LoVo (cell line): ENCODE measurements at places on chromosomes 5 and 9.

DNA sequence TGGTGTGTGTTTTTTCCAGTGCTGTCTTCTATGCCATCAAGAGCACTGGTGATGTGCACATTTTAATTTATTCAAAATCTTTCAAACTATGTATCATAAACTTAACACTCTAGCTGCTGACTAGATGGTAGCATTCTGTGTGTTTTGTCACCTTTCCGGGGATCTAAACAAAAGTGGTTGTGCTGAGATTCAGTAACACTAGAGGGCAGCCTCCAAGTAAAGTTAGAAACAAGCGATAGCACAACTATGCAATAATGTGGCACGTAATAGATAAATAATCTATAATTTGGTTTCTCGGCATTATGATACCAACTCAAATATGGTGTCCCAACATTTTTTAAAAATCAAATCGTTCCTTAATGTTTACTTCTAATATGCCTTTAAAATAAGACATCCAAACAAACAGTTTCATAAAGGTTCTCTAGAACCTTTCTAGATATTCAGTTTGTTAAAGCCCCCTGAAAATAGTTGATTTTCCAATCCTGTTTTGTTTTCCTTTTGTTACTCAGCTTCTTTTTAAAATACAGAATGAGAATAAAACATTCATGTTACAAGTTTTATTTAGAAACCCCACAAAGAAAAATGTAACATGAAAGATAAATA is 16.9 kb downstream of the SEMA6A start:
- peak; percentile 42 for DNase-seq

DNA sequence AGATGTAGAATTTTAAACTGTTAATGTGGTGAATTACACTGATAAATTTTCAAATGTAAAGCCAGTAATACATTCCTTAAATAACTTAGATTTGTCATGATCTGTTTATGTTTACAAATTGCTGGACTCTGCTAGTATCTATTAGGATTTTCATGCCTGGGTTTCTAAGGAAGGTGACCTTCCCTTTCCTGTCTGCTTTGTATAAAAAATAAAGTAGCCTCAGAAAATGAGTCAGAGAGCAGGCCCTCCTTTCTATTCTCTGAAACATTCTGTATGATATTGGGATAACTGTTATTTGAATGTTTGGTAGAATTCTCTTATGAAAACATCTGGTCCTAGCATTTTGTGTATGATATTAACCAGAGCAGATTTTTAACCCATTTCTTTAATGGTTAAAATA is 255.3 kb downstream of the SYK start:
- DNase-seq, result no peak

DNA sequence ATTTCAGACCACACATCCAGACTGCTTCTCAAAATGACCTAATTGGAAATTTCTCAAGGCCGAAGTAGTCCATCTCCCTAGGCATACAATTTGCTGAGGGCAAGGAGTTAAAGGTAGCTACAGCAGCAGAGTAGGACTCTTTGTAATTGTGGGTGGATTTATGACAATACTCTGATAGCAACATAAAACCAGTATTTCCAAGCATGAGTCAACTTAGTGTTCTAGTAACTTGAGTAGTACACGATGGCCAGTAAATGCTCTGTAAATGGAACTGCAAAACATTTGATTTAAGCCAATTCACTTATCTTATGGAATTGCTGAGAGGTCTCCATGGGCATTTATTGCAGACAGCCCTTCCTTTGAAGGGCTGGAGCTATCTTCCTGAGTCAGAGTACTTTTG is 352.2 kb downstream of the PLK2 start:
- no peak for DNase-seq

DNA sequence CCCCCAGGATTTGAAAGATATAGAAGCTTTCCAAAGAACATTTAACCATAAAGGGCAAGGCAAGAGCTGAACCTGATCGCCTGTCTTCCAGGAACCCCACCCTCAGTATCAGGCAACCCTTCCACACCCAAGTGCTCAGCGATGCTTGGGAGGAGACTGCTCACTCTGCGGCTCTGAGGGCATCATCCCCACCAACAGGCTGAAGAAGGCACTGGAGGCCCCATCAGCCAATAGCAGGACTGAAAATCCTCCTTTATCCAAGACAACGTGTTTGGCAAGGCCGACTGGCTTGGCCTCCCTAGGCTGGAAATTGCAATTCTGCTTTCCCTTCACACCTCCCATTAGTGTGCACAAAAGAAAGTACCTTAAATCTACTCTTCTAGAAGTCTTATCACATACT is 1.4 kb upstream of the PPP2CA start:
- peak; percentile 61 for DNase-seq

DNA sequence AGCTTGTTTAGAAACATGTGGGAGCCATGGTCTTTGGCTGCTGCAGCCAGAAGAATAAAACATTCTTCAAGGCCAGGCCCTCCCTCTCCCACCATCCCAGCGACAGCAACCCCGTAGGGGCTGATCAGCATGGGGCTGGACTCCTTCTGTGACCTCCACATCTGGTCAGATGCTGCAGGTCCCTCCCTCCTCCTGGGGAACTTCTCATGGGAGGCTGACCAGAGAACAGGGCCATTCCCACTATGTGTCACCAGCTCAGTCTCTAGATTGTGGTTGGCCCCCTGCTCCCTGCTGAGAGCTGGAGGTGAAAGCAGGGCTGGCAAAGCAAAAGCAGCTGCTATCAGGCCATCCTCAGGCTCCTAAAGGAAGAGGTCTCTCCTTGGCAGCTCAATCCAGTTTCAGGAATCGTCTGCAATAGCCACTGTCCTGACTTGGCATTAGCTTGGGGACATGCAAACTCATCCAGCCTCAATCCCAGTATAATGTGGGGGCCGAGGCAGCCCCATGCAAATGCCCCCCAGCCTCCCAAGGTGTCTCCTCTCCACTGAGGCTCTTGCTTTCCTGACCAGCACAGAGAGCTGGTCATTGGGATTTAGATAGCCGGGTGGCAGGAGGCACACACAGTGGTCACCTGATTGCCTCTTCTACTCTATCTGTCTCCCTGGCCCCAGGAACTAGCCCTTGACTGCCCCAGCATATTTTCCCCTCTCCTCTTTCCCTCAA is 81.5 kb downstream of the NRG2 start:
- no peak for DNase-seq

DNA sequence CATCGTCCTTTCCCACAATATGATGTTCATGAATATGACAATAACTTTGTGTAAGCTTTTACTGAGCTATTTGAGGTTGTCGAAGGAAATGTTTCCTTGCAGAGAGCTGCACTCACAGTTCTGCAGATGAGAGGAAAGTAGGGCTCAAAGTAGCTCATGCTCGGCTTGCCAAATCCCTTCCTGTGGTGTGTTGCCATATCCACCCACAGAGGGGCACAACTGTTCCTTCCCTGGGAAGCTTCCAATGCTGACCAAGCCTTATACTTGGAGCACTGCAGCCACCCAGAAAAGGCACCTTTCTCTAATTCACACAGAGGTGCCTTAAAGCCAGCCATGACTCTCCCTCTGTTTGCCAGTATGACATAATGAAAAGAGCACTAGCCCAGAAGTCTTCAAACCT is 390.3 kb downstream of the CAAP1 start:
- no peak for DNase-seq

GRCh38 chr9:108259917-108260675 is 595.7 kb downstream of the ACTL7B start:
- DNase-seq, result no peak

DNA sequence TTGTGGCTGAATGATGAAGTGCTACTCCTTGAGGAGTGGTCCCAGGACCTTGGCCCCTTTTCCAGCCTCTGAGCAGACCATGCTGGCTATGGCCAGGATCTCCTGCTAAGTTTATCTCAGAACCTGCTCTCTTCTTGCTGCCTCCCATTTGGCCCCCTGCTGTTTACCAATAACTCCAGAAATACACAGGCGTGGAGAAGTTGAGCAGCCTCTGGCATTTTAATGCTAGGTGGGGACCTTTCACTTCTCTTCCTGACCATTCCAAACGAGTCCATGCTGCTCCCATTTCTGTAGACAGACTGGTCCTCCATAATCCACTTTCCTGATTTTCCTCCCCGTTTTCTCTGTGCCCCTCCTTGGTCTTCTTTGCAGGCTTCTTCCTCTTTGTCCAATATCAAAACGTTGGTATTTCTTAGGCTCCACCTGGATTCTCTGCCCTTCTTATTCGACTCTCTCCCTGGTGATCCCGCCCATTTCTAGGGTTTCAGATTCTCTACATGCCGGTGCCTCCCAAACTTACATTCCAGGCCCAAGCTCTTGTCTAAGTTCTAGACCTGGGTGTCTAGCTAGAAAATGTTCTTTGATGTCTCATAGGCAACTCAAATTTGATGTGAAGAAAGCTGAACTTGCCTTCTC is 33.4 kb upstream of the TNFAIP8 start:
- DNase-seq, result peak; percentile 45

GRCh38 chr5:5276430-5276829 is 136.3 kb downstream of the ADAMTS16 start:
- DNase-seq, result no peak

DNA sequence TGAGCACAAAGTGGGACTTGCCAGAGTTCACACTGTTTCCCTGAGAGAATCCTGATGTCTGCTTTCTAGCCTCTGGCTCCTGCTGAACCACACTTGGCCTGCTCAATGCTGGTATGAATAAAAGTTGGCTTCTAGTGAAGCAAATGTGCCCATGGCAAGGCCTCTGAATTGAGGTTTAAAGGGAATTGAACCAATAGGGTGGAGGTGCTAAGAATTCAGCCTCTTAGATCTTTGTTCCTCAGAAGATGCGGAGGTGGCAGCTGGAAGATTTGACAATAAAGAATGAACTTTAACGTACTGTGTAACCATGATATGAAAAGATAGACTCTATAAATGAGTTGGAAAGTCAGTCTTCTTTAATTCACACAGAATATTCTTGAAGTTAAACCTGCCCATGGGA is 57.2 kb downstream of the RASGRF2 start:
- DNase-seq, result no peak

GRCh38 chr5:116137544-116138378 is 52.9 kb downstream of the COMMD10 start:
- peak; percentile 57 for DNase-seq

- no peak for DNase-seq
These were observed 151.5 kb downstream of the GOLPH3 start for GRCh38 chr5:32022638-32023037.

DNA sequence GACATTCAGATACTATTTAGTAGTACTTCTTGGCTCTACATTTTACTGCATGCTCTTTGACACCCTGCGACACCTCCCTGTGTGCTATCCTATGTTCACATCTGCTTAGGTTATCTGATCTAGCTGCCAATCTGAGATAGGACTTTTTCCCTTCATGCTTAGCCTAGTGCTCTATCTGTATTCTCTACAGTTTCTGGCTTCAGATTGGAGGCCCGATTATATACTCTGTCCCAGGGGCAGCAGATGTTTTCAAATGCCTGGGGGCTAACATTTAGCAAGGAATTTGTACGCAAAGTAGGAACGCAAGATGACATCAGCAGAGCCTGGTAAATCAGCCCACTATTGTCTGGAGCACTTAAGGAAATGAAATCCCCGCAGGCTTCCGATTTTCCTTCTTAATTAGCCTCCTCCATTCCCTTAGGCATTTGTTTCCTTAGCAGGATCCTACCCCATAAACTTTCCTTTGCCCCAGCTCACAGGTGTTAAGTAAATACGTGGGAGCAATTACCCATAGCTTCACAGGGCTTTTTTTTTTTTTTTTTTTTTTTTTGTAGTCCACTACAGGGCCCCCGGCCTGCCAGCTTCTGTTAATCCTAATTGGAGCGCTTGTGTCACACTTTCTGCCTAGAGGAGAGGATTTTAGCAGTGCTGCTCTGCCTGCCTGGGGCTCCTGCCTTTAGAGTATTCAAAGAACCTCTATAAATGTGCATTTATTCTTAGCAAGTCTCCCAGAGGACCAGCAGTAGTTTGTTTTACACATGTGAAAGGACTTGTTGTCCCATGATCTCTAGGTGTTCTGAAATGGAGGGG is 61.1 kb upstream of the LPAR1 start:
- no peak for DNase-seq

GRCh38 chr5:93571114-93571949 is 9.7 kb downstream of the NR2F1-AS1 start:
- no peak for DNase-seq

GRCh38 chr9:120383611-120383998 is 196.4 kb downstream of the CDK5RAP2 start:
- no peak for DNase-seq

- no peak for DNase-seq
These were observed 95.8 kb downstream of the AOPEP start for GRCh38 chr9:94822273-94822672.

DNA sequence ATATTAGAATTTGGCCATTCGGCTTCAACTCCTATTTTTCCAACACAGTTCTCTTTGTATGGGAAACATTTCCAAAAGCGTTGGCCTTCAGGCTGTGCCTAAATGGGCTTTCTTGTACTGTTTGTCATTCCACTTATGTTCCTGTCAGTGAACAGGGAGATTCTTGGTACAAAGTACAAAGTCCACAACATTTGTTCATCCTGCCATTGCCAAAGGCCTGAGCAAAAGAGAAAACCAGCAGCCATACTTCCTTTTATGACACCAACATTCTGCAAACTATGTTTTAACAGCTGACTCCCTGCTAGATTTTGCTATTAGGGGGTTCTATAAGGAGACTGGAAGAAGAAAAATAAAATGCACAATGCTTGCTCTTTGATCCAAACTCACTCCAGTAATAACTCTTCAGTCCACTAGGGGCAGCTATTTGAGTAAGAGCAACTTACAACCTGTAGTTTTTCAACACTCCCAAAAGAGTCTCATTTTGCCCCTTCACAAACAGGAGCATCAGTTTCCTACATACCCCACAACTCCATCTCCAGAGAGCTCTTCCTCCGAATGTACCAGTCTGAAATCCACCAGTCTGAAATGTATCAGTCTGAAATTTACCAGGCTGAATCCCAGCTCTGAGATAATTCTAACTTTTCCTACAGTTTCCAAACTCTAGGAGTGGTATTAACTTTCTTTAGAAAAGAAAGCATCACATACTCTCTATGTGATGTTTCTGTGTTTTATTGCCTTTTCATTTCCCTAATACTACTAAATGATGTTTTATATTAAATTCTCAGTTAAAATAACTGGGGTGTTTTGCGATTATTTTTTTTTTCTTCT is 693.8 kb downstream of the DNAH5 start:
- DNase-seq, result peak; percentile 21

DNA sequence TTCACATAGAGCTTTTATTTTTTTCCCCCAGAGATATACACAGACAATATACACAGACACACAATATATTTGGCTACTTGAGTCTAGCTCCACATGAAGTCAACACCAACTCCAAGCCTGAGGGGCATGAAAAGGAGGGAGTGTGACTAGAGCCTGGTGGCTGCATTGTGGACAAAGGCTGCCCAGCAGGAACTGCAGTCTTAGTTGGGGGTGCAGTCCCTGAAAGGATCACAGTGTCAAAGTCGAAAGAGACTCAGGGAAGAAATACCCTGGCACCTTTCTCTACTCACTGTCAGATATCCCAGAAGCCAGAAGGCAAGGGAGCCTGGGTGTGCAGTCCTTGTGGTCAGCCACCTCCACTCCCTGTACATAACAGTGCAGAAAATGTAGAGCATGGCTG is 231.6 kb upstream of the RPS23 start:
- DNase-seq, result no peak

- no peak for DNase-seq
These were observed 39.6 kb downstream of the KCNT1 start for GRCh38 chr9:135741276-135742219.
